ENCODE measurements at places on chromosomes 16 and 17.
A peak's percentile ranks its signal among the peaks of the same experiment; 100 is the strongest.

DNA sequence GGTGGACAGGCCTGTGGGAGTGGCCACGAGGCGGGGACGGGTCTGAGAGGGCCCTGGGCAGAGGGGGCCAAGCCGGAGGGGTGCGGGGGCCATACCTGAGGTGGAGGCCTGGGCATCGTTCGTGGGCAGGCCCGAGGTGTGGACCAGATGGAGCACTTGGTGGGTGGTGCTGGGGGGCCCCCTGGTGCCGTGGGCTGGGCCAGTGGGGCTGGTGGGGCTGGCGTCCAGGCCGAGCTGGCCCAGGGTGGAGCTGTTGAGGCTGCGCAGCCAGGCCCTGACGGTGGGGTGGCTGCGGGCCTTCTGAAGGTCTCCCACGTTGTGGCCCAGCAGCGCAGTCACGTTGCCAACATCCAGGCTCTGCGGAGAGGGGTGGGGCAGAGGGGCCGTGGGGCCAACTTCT is 9.4 kb downstream of the MSLN start:
- DNase-seq: no peak

DNA sequence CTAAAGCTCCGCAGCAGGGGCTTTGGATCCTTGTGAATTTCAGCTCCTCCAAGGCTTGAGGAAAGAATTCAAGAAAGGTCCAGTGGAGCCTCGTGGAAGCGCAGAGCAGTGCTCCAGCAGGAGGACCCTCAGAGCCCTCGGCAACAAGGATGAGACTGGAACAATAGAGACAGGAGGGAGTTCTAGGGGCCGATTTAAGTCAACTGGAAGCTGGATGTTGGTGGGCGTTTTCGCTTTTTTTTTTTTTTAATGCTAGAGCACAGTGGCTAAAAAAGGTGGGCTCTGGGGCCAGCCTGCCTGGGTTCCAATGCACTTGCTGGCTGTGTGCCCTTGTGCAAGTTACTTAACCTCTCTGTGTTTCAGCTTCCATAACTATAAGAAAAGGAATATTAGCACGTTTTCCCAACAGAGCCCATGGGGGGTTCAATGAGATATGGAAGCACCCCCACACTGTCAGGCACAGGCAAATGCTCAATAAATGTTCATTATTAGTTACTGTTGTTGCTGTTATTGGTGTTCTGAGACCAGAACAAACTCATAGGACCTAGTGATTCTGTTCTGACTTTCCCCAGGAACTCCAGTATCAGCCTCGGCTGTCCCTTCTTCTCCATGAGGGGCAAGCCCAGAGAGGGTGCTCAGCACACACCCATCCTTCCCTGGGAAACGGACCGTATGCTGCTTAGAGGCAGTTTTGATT is 5.3 kb upstream of the CBX8 start:
- DNase-seq: no peak

- peak; percentile 64 for DNase-seq
These were observed at the start of gene HAS3 for GRCh38 chr16:69105501-69106361. Gene HAS3, plus strand, starts transcription at chr16:69105653. Its CDS starts 3,743 bp downstream, at chr16:69109396.

- peak; percentile 92 for DNase-seq
These were observed 1.8 kb upstream of the RARA start for GRCh38 chr17:40307001-40307730.

- peak; percentile 11 for DNase-seq
These were observed 80.0 kb downstream of the CDRT15 start for GRCh38 chr17:14156689-14157088.

DNA sequence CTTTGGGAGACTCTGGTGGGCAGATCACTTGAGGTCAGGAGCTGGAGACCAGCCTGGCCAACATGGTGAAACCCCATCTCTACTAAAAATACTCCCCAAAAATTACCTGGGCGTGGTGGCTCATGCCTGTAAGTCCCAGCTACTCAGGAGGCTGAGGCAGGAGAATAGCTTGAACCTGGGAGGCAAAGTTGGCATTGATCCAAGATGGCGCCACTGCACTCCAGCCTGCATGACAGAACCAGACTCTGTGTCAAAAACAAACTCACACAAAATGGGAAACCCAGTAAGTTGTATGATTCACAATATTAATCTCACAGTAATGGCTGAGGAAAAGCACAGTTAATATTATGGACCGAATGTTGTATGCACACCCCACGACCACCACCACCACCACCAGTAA is 24.3 kb downstream of the WSB1 start:
- DNase-seq: no peak

DNA sequence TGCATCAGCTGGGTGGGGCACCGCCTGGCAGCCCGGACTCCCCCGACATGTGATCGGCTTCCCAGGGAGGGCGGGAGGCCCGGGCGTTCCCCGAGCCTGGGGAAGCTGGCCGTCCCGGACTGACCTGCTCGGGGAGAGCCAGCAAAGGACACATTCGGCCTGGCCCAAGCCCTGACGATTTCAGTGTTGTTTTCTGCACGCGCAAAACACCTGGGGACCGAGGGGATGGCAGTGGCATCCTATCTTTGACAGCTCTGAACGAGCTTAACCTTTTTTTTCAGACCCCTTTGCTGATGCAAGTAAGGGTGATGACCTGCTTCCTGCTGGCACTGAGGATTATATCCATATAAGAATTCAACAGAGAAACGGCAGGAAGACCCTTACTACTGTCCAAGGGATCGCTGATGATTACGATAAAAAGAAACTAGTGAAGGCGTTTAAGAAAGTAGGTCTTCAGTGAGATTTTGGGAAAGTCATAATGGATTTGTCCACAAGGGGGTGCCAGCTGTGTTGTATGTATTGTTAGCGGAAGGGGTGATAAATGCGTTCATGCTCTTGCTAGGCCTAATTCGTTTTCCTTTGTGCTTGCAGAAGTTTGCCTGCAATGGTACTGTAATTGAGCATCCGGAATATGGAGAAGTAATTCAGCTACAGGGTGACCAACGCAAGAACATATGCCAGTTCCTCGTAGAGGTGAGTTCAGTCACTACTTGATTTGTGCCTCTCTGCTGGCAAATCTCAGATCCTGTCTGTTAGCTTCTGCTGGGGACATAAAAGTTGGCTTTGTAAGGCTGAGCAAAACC is 1.0 kb downstream of the EIF1 start:
- peak; percentile 68 for DNase-seq
